ENCODE measurements at places on chromosomes 6 and 20.

DNA sequence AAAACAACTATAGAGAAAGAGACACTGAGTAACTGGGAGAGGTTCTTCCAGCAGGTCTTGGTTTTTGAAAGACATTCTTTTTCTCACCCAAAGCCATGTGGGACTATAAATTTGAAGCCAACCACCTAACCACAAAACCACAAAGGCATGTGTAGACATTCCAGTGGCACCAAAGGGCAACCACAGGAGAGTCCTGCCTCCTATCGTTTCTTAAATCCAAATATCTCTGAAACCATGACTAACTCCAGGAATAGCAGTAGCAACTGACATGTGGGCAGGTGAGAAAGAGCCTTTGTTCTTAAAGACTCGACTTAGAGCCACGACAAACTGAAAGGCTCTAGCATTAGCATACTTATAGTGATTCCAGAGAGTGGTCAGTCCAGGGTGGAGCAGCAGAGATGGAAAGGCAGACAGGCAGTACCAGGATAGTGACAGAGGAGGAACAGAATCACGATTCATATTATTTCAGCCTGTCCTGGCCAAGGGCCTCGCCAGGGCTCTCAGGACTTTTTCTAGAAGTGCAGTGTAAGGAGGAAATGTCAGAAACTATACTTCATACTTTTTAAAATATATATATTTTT is 9.4 kb upstream of the COL9A1 start:
- no peak for DNase-seq

DNA sequence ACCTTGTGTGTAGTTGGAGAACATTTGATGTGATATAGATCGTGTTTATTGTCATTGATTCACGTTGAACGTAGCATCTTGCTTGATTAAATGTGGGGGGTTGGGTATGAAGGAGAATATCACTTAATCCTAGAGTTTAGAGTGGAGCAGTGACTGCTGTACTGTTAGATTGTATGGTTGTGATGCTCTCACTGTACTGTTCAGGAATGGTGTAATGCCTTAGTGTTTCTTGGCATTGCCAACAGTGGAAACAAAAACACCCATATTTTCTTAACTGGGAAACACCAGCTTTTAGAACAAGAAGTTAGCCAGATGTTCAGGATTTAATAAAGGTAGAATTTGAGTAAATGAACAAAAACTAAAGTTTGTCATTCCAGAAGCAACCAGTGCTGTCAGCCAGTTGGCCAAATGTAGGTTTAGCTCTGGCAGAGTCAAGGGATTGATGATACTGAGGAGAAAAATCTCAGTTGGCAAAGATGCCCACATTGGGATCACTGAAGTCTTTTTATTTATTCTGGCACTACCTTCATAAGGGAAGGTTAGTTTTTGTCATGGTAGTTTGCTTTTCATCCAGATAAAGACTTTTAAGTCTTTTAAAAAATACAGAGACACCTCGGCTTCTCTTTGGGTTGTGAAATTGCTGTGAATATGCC is 129.9 kb downstream of the JARID2 start:
- DNase-seq = no peak

GRCh38 chr6:158765499-158766068 is 53.6 kb downstream of the EZR start:
- DNase-seq = no peak

- no peak for DNase-seq
These were observed 148.4 kb upstream of the BMP5 start for GRCh38 chr6:56023829-56024228.

GRCh38 chr6:17064975-17065374 is 36.9 kb upstream of the STMND1 start:
- no peak for DNase-seq

DNA sequence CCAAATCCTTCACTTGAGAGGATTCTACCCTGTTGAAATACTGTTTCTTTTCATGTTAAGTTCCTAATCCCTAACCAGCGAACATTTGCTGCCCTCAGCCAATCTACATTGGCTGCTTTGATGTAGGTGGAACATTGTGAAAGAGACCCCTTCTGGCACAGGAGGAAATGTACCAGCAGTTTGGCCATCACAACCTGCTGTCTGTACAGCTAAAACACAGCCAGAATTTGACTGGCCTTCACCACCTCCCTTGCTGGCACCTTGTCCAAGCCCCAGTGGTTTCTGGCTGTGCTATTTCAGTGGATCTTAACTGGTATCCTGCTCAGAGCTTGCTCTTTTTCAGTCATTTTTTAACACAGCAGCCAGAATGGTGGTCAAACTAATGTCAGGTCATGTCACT is 202.1 kb upstream of the EPHA7 start:
- no peak for DNase-seq

DNA sequence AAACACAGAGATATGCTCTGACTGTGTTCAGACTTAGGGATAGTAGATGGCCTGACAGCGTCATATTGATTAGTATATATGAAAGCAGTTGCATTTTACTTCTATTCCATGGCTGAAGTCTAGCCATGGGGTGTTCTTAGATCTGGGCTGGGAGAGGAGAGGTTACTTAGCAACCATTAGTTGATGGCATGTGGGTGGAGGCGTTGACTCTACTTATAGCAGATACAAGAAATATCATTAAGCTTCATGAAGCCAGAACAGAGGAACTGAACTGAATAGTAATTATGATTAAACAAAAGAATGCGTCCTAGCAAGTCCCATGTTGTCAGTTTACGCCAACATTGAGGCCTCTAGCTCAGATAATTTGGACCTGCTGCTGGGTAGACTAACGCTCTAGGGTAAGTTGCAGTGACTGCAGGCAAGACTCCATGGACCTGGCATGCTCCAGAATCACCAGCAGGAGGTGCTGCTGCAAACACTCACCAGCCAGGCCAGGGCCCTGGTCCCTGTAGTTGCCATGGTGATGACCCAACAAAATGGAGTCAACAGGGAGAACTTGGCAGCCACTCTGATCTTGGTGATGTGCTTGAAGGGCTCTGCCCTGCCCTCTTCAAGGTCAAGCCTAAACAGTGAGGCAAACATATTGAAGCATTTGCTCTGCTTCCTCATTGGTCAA is 477.3 kb downstream of the PREX1 start:
- DNase-seq = no peak

DNA sequence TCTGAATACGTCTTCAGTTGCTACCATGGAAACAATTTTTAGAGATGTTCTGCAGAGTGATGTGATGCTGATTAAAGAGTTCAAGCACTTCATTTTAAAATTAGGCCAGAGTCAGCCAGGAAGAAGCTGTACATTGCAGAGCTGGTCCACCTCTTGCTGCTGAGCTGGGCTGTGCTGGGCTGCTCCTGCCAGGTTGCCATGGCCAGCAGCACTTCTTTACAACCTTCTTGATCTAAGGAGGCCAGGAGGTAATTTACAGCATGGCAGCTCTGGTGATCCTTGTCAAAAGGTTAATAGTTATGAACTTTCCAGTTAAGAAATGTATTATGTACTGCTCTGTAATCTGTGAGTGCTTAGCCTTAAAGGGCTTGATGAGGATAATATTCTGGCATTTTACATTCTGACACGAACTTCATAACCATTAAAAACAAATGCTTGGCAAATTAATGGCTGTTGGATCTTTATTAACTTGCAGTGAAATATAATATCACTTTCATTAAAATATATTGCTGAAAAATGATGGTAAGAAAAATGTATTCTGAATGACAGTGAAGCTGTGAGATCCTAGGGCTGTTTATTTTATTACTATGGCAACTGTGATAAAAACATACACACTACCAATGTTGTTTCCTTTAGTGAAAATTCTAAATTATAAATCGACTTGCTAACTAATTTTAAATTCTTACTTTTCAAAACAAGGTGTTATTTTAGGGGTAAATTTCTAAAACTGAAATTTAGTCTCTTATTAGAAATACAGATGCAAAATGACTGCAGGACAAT is 259.7 kb downstream of the RFPL4B start:
- DNase-seq = no peak

DNA sequence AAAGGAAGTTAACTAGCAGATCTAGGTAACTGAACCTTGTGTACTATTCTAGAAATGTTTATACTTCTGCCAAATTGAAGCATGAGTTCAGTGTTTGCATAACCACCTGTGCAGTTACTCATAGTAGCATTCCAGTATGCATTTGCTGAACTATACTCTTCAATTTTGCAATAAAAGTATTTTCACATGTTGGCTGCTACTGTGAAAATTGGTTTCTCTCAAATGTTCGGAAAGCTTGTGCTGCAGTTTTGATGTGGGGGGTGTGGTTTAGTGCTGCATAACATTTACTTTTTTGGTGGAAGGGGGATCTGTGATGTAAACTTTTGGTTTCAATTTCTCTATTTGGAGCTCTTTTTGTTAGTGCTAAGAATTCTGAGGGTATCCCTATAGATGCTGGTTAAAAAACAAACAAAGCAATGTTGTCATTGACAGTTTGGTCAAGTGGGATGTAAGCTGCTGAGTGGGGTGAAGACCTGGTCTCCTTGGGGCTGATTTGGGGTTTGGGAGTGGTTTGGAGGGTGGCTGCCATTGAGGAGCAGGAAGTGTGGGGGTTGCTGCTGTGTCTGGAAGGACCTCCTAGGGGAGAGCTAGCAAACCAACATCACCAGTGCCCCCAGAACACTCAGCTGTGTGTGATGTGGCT is 87.8 kb downstream of the CARMIL1 start:
- peak; percentile 11 for DNase-seq

- DNase-seq = no peak
These were observed 23.5 kb upstream of the CTNNBL1 start for GRCh38 chr20:37670351-37670791.

DNA sequence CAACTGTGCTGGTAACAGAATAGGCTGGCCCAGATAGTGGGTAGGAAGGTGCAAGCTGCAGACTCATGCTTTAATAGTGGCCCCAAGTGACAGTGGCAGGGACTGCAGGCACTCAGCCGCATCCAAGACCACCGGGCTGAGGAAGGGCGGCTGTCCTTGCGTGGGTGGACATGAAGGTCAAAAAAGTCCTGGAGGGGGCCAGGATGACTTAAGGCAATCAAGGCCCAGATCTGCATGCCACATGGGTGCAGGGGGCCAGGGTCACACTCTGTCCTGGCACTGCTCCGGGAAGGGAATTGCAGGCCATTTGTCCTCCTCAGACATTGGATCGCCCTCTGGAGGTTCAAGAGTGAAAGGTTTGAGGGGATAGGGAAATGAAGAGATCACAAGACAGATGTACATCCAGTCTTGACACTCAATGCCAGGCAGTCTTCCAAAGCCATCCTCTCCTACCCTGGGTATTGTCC is 10.4 kb upstream of the VNN2 start:
- DNase-seq = no peak

GRCh38 chr20:40991181-40991889 is 37.3 kb upstream of the TOP1 start:
- no peak for DNase-seq

GRCh38 chr20:32252189-32252588 is 25.3 kb upstream of the KIF3B start:
- DNase-seq = peak; percentile 64

DNA sequence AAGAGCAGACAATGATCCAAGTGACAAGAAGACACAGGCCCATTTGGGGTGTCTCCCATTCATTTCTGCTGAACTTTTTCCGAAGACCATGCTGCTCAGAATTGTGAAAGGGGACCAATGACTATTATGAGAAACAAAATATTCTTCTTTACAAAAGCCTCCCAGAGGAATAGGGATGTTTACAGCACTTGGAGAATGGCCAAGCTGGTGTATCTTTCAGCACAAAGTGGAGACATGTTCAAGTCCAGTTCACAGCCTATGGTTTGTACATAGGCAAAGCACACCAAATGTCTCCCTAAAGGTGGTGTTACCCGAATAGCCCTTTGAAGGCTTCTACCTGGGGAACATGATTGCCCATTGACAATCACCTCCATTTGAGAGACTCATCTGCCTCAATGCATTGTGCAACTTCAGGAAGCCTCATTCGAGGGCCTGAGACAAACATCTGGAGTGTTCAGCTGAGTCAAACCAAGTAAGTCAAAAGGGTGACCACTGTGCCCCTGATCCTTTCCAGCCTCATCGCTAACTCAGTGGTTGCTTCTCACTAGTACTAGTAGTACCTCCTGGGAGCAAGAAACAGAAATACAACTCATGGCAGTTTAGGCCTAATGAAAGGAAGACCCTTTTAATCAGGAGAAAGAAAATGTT is 451.0 kb upstream of the MARCKS start:
- DNase-seq = no peak

GRCh38 chr6:111959766-111960165 is 86.5 kb upstream of the FYN start:
- no peak for DNase-seq

- no peak for DNase-seq
These were observed 132.4 kb downstream of the BMP7 start for GRCh38 chr20:57133926-57134650.

- DNase-seq = no peak
These were observed 802 bp downstream of the CYP39A1 start for GRCh38 chr6:46651816-46652215.

Measured in activated T-cell treated with anti-CD3 and anti-CD28 coated beads, Interleukin-2, amount 50 U/mL, for 4 hours (primary cell).